Fibroblast of lung (primary cell): ENCODE measurements at places on chromosomes 11 and 22. TPM values are rescaled to one million over a fixed set of nuclear protein-coding genes. Genes with fewer than 3 reads are reported as not detected.

GRCh38 chr22:37604875-37605274 lies 3.8 kb upstream of the GGA1 start:
- H3K4me3 ChIP-seq, result no peak overlapping the region
- H3K27ac ChIP-seq, result no peak overlapping the region
- DNase-seq, result no peak
- H3K27me3 ChIP-seq, result peaks cover 8% of the 10 kb centered on the region
- H3K36me3 ChIP-seq, result no peaks in the 10 kb centered on the region

DNA sequence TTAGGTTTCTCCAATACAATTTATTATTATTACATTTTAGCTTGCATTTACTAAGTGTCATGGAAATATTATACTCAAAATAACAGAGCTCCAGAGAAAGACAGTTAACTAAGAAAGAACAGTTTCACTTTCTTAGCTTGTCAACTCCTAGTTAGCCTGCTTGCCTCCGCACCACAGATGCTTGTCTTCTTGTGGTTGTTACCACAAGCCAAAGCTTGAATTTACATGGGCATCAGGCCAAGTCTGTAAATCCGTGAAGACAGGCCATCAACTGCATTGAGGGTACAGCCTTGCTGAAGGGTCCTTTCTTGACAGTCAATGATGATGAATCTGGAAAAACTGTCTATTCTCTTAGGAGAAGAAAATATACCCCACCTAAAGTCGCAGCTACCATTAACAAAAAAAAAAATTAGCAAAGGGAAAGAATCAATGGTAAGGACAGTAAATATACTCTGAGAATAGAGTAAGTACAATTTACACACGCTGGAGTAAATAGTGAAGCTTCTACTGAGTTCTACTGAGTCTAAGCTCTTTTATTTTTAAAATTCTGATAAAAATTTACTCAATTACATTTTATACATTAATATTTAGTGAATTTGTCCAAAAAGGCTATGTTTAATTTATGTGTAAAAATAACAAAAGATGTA lies 15.6 kb upstream of the DENND5A start:
- H3K27ac ChIP-seq, result no peak overlapping the region
- no peak overlapping the region for H3K4me3 ChIP-seq
- no peaks in the 10 kb centered on the region for H3K27me3 ChIP-seq
- H3K4me1 ChIP-seq, result no peaks in the 10 kb centered on the region
- DNase-seq, result peak; percentile 81
- H3K36me3 ChIP-seq, result no peaks in the 10 kb centered on the region

- peaks cover 4% of the 10 kb centered on the region for H3K36me3 ChIP-seq
- peaks cover 18% of the 10 kb centered on the region for H3K4me1 ChIP-seq
- peak overlapping the region; percentile 85 for H3K27ac ChIP-seq
- no peaks in the 10 kb centered on the region for H3K27me3 ChIP-seq
These were observed 1.3 kb downstream of the PPP1R14B start for GRCh38 chr11:64245401-64245796.

GRCh38 chr22:30453731-30454510 lies 17.9 kb downstream of the SEC14L3 start:
- H3K36me3 ChIP-seq, result no peaks in the 10 kb centered on the region
- peaks cover 4% of the 10 kb centered on the region for H3K27me3 ChIP-seq
- no peak overlapping the region for H3K27ac ChIP-seq

- H3K4me1 ChIP-seq, result no peaks in the 10 kb centered on the region
- no peak overlapping the region for H3K27ac ChIP-seq
- no peak overlapping the region for H3K4me3 ChIP-seq
- H3K27me3 ChIP-seq, result no peaks in the 10 kb centered on the region
These were observed 27.8 kb upstream of the GGTLC2 start for GRCh38 chr22:22616636-22617035.

GRCh38 chr22:25497716-25498115 lies 66.8 kb upstream of the GRK3 start:
- no peak for DNase-seq
- H3K27me3 ChIP-seq, result no peaks in the 10 kb centered on the region
- H3K4me3 ChIP-seq, result no peak overlapping the region

- no peak overlapping the region for H3K27ac ChIP-seq
- H3K4me3 ChIP-seq, result no peak overlapping the region
- no peaks in the 10 kb centered on the region for H3K36me3 ChIP-seq
- no peak for DNase-seq
- H3K27me3 ChIP-seq, result peaks cover 13% of the 10 kb centered on the region
These were observed 39.2 kb downstream of the RTN4R start for GRCh38 chr22:20228939-20229272.

The RFPL3 gene
- not detected in 2 replicates for total RNA-seq

The ZNF214 gene
- 8.7 and 9.9 TPM in 2 replicates for total RNA-seq

The C11orf54 gene
- 19.3 and 22.1 TPM in 2 replicates for total RNA-seq
